ENCODE measurements at places on chromosomes 4 and X.
A peak's percentile ranks its signal among the peaks of the same experiment; 100 is the strongest.

- peak; percentile 6 for DNase-seq
Measured at GRCh38 chr4:44221407-44221806, 227.2 kb downstream of the KCTD8 start.

- no peak for DNase-seq
Measured at GRCh38 chr4:139337612-139338011, 35.3 kb upstream of the NDUFC1 start.

- no peak for DNase-seq
Measured at GRCh38 chrX:105701310-105702052, 120.9 kb upstream of the NRK start.

- DNase-seq, result no peak
Measured at GRCh38 chr4:164943192-164943591, 34.3 kb downstream of the TRIM61 start.

GRCh38 chrX:103688946-103689345 is 2.4 kb upstream of the MORF4L2 start:
- peak; percentile 44 for DNase-seq

DNA sequence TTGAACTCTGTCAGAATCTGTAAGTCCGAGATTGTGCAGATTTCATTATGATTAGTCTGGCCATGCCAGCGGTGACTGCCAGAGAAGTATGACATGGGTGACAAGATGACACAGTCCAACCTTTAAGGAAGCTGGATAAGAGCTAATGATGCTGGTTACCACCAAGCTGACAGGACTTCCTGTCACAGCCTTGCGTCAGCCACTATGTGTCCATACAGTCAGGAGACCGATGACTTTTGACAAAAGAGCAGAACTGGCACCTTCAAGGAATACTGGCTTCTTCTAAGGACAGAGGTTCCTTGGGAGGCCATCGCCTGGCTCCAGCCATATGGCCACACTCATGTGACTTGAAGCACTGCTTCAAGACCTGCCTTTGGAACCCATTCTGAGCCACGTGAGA is 67.2 kb upstream of the TFDP3 start:
- DNase-seq, result no peak

- DNase-seq, result no peak
Measured at GRCh38 chr4:55791666-55792065, 27.9 kb upstream of the EXOC1L start.

DNA sequence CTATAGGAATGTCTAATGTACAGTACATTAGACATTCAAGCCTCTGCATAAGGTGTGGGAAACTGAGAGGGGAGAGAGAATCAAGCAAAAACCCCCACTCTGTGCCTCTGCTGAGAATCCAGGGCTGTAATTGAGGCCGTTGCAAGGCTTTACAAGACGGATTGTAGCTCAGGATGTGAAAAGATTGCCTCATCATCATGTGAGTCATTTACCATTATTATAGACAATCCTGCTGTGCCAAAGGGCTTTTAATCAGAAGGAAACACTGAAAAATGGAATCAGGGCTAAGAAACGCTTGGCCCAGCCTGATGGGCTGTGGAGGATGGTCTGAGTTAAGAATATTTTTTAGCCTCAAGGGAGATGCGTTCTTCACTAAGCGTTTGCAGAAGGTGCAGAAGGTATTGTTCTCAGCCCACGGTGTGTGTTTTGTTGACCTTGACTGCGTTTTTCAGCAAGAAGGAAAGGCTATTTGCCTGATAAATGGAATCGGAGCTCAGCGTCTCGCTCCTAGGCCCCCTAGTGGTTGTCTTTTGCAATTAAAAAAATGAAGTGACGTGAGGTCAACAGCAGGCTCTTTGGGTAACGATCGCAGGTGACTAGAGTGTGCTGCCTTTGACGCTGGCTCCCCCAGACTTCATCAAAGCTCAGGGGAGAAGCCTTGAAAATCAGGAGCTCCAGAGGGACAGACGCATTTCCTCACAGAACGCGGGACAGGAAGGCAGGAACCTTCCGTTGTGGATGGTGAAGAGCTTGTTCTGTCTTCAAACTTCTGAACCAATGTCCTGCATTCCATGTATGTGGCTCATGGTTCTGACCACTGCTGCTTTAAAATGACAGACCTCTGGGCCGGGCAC is 18.1 kb upstream of the CHRNA9 start:
- DNase-seq, result peak; percentile 66

GRCh38 chr4:186918466-186918865 is 194.8 kb upstream of the FAT1 start:
- no peak for DNase-seq

DNA sequence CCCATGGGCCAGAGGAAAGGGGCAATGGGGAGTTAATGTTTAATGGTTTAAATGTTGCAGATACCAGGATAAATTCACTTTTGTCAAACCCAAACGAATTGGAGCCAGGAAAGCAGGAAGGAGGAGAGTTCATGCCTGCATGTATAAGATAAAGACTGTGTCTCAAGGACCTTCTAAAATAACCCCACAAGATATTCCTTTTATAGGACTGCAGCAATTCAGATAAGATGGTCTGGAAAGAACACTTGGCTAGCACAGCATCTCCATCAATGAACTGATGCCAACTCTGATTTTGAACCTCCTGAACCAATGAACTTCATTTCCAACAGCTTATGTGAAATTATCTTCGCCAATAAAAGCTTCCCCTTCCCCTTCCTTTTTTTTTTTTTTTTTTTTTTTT is 31.3 kb upstream of the LONRF3 start:
- DNase-seq, result no peak
